Jurkat, Clone E6-1 (cell line): ENCODE measurements at places on chromosomes 16 and 17.

GRCh38 chr17:3738562-3739295, 15.0 kb downstream of the HASPIN start:
- DNase-seq: peak; percentile 82

DNA sequence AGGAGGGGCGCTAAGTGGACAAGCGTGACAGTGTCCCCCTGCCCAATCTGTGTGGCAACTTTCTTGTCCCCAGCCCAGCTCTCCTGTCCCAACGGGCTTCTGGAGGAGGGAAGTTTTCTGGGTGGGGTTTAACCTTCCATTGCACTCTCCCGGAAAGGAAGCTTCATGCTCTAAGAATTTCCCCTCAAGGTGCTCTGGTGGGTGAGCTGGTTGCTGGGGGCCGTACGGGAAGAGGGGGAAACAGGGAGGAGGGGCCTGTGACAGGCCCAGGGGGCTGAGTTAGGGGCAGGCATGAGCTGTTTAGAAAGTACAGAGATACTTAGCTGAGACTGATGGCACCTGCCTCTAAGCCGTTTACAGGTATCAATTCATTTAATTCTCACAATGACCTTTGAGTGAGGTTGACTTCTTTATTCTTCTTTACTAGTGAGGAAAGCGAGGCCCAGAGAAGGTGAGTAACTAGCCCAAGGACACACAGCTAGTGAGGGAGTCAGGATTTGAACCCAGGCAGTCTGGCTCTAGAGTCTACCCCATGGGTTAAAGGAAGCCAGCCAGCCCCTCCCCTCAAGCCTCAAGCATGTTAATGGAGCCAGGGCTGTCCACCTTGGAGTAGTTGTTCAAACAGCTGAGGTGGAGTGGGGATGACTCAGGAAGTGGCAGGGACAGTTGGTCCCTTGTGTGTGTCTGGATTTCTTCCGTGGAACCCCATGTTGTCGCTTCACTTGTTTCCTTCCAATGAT, 18.9 kb downstream of the ADGRG1 start:
- DNase-seq: peak; percentile 38

DNA sequence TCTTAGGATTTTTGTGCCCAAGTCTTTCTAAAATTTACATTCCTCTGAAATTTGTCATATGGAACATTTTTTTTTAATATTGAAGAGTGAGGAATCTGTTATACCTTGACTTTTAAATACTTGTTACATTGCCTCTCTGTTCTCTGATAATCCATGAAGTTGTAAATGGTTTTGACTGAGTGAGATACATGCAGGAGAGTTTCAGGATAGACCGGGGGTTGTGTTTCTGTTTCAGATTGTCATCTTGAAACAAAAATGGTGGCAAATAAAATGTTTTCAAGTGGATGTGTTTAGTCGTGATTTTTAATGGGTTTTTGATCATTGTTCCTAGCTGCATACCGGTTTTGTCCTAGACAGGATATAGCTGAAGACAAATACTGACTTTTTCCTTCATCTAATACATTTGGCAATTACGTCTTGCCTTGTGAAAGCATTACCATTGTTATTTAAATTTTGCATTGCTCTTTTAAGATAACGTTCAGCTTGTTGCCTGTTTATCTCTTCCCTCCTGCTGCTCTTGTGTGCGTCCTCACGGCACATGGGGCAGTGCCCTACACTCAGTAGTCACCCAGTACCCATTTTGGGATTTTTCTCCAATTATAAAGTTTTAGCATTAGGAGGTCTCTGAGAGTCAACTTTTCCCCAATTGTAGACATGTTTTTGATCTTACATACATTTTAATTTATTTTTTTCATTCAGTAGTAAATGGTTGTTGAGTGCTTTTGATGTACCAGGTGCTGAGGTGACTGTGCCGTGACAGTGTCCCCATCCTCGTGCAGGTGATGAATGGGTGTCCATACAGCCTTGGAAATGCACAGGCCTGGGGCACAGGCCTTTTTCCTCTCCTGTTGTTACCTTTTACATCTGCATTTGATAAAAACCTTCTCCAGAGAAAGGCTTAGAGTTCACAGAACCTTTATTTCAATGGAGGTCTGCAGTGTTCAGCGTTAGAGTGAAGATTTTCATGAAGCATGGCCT, 169.9 kb downstream of the MSI2 start:
- no peak for DNase-seq

- peak; percentile 32 for DNase-seq
These were observed 12.2 kb downstream of the BANP start for GRCh38 chr16:87963400-87963799.

GRCh38 chr16:11233727-11234376, 22.2 kb downstream of the SOCS1 start:
- no peak for DNase-seq

GRCh38 chr17:74094651-74095050, 108.8 kb upstream of the RPL38 start:
- no peak for DNase-seq

DNA sequence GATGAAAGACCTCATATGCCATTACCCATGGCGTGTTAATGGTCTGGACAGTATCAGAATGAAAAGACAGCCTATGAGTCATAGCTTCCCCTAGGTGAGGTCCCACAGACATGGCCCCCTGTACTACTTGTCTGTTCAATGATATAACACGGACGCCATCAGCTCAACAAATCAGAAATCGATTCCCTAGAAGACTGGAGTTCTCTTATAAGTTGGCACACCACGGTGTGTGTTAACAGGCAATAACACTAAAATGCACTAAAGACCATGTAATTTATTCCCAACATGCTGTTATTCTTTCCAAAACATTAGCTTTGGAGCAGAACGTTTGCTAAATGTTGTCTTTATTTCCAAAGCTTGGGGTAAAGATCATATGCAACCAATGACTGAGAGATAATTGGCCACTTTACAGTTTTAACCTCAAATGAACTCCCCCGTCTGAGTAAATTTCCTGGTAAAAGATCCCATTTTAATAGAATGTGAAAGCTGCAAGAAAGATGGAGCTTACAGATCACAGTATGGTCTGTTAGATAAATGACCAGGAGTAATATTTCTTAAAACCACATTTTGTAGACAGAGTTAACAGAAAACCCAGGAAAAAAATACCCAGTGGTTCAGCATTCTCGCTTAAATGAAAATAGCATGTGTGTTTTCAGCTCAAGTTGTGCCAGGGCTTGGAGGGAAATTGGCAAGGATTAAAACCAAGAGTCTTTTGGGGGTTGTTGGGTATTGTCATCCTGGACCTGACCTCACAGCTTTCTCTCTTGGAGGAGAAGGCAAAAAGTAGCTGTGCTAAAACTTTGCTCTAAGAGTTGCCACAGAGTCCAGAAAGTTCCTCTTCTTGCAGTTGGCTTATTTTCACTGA, 65.9 kb downstream of the PCTP start:
- no peak for DNase-seq

- DNase-seq: no peak
These were observed 481.0 kb upstream of the SOX9 start for GRCh38 chr17:71639865-71640264.

- no peak for DNase-seq
These were observed 107.6 kb downstream of the RBFOX3 start for GRCh38 chr17:79503126-79503839.

DNA sequence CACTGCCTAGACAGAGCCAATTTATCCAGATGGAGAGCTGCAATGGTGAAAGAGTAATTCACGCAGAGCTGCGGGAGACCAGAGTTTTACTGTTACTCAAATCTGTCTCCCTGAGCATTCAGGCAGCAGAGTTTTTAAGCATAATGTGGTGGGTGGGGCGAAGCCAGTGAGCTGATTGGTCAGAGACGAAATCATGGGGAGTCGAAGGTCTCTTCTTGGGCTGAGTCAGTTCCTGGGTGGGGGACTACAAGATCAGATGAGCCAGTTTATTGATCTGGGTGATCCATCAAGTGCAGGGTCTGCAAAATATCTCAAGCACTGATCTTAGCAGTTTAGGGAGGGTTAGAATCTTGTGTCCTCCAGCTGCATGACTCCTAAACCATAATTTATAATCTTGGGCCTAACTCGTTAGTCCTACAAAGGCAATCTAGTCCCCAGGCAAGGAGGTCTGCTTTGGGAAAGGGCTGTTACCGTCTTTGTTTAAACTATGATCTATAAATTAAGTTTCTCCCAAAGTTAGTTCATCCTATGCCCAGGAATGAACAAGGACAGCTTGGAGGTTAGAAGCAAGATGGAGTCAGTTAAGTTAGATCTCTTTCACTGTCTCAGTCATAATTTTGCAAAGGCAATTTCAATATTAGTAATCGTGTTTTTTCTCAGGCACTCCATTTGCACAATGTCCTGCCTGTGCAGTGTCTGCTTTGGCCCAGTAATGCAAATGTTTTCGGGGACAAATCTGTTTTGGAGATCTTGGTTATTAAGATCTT, 27.0 kb downstream of the PIGL start:
- no peak for DNase-seq

GRCh38 chr17:57624386-57624785, 120.7 kb downstream of the CCDC182 start:
- no peak for DNase-seq

- no peak for DNase-seq
These were observed 86.0 kb downstream of the VAT1L start for GRCh38 chr16:77874347-77874746.

- DNase-seq: peak; percentile 54
These were observed 86.4 kb upstream of the LGALS9 start for GRCh38 chr17:27544350-27545131.

DNA sequence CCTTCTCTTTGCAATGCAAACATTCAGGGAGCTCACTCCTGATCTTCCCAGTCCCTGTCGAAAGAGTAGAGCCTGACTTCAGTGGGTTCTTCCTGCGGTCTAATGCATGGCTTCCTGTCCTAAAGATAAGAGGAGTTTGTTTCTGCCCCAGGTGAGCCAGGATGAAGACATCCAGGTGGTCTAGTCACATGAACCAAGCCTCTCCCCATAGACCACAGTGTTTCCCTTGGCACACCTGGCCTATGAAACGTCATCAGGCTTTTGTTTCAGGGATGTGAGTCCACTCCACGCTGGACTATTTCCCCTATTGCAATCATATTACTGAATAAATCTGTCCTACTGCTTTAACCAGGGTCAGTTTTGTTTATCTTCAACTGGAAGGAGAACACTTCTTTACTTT, 21.1 kb downstream of the CES1 start:
- DNase-seq: no peak

DNA sequence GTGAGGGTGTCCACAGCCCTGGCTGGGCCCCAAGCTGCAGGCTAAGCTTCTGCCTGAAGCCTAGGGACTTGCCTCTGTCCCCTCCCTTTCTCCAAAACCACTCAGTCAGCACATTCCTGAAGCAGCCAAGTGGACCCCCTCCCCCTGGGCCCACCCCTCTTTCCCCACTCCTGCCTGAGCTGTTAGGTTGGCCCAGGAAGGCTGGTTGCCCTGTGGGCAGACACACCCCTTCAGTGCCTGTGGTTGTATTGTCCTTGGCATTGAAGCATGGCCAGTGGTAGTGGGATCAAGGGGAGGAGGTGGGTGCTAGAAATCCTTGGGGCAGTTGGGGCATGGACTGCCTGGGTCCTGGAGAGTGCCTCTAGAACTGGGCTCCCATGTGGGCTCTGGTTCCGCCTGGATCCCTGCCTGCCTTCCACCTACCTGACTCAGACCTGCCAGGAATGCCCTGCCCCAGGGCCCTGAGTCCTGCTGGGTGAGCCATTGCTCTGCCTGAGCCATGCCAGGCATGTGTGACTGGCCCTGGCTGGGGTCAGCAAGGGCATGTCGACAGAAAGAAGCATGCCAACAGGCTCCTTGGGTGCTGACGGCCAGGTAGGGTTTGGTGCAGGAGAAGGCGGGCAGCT, 2.1 kb downstream of the TRAF4 start:
- DNase-seq: no peak

GRCh38 chr17:63232565-63233310, 213.4 kb downstream of the CYB561 start:
- no peak for DNase-seq

DNA sequence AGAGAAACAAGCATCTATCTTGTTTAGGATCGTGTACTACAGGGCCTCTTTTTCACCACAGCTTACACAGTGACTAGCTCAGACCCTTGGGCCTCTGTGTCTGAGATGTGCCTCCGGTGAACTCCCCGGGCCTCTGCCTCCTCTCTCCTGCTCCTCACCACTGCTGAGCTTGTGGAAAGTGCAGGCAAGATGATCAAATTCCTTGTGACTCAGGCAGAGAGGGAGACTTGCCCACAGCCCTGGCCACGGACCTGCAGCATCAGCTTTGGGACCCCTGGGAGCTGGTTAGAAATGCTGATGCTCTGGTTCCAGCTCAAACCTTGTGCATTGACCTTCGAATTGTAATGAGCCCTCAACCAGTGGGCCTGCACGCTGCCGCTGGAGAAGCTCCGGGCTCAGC, 79.8 kb downstream of the ZDHHC7 start:
- no peak for DNase-seq
